ENCODE measurements at places on chromosomes 6 and 20.
A peak's percentile ranks its signal among the peaks of the same experiment; 100 is the strongest.

DNA sequence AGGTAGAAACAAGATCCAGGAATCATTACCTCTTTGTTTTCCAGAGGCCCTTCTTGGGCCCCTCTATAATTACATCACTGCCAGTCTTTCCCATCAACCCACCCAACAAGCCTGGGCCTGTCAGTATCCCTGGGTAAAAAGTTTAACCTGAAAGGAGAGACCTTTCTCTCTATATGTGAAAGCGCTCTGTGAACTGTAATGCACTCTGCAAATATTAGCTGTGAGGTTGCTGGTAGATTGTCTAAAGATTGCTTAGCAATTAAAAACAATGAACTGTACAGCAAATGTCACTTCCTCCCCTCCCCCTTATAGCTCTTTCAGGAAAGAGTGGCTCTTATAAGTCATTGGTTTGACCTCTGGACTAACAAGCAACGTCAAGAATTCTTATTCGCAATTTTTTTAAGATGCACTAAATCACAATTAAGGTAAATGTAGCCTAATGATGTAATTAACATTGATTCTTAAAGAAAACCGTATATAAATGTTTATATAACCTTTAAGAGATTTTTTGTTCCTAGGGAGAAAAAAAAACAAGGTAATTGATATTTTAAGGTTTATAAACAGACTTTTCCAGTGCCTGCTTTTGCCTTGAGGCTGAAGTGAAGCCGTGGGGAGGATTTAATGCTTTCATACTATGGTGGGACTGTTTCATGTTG is 18.4 kb downstream of the ECT2L start:
- no peak for DNase-seq

DNA sequence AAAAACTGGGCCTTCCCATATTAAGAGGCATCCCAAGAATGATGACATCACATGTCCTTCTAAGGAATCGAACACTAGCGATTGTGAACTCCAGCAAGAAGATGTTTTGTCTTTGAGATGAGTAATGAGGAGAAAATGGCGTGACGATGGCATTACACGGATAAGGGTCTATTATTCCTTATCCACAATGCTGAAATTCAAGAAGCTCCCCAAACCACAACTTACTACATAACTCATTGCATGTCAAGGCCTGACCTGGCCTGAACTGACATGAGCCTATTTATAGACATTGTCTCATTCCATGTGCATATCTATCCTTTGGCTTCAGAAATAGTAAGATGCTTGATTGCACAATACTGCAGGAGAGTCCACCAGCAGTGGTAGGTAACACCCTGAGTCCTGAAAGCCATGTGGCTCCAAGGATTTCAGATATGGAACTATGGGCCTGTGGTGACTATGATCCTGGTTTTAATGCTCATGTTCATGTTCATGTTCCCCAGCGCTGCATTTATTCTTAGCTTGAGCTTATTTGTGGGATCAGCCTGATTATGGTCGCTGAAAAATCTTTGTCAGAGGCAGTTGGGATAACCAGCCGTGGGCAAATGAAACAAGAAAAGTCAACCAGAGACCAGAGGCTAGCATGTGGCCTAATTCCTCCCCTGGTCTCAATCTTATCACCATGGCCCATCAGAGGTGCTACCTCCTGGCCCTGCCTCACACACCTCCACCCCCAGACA is 183.2 kb upstream of the JARID2 start:
- no peak for DNase-seq

GRCh38 chr20:23449421-23449820 is 3.3 kb downstream of the CST11 start:
- no peak for DNase-seq

DNA sequence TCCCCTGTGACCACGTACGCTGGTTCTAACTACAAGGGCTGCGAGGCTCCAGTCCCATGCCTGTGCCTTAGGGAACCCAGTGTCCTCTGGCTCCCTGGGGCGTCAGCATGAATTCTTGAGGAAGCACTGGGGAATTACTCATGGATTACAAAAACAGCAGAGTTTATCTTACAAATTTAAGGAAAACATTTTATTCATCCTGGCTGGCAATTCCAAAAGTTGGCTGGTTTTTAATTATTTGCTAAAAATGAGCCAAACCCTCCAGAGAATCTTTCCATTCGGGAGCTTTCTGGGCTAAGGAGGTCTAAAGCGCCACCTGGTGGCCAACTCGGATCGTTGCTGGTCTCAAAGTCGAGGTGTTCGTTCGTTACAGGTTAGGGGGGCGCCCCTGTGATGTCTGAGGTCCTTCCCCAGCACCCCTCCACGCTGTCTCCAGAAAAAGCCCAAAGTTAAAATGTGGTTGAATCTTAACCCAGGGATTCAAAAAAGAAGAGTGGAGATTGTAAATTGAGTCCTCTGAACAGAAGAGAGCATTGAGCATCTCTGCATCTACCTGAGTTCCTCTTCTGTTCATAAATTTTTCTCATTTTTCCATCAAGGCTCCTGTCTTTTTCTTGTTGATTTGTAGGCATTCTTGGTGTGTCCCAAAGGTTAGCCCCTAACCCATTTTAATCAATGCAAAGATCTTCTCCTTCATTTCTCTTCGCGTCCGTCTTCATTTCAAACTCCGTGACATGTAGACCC is 99.4 kb downstream of the BFSP1 start:
- peak; percentile 25 for DNase-seq

DNA sequence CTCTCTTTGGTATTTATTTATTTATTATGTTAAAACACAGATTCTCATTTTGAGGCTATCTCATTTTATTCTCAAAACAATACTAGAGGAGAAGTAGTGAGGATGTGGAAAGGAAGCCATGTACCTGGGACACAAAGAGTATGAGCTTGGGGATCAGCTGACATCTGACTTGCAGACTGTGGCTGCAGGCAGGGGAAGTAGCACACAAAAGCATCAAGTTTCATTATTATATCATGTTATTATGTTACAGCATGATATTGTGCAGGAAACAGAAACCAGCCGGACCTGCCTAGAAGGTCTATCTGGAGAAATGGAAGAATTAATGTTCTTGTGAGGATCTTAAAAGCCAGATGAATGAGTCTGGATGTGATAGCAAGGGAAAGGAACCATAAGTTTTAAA is 248.2 kb downstream of the KHDC1L start:
- DNase-seq: no peak

DNA sequence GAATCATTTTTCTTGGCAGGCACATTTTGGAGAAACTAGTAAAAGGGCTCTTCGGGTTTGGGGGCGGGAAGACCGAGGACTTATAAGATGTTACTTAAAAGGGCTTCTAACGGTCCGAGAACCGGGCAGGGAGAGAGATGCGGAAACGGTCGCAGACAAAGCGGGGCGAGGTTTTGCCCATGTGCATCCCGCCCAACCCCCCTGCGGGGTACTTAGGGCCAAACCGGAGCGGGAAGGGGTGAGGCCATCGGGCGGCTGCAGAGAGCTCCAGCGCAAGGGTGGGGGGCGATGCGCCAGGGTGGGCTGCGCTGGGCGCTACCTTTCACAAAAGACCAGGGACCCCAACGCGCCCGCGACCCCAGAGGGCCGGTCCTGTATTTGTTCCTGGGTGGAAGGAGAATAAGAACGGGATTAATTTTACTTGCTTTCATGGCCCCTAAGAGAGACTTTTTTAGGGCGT is 616 bp downstream of the TUBB start:
- peak; percentile 56 for DNase-seq

- no peak for DNase-seq
Measured at GRCh38 chr6:17831135-17831534, 124.4 kb upstream of the NUP153 start.

GRCh38 chr6:44233567-44234100 is 10.2 kb downstream of the SLC29A1 start:
- DNase-seq: no peak

DNA sequence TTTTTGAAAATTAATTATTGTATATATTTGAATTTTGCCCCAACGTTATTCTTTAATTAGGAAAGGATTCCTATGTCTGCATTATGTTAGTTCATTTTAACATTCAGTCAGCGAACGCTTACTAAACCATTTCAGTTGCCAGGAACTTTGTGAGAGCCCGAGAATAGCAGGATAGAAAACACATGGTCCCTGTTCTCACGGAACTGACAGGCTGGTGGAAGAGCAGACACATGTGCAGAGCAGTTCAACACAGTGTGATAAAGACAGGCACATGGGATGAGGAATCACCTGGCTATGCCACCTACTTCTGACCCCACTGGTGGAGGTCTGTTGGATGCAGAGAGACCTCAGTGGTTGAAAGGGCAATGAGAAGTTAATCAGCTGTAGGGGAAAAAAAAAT is 367.2 kb downstream of the EPM2A start:
- DNase-seq: no peak

DNA sequence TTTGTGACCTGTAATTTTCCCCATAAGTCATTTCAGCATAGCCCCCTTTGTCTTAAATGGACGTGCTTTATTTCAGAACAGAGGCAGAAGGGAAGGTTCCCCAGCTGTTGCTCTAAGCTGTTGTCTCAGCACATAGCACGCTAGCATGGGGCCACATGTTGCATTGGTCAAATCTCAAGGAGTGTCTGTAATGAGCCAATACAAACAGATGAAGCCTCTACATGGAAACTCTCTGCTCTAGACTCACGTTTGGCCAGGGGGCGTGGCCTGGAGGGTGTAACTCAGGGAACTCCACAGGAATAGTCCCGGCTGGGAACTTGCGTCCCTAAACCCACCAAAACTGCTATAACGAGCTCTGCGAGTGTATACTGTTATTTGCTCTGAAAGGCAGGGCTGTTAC is 35.2 kb upstream of the SLC22A2 start:
- no peak for DNase-seq

DNA sequence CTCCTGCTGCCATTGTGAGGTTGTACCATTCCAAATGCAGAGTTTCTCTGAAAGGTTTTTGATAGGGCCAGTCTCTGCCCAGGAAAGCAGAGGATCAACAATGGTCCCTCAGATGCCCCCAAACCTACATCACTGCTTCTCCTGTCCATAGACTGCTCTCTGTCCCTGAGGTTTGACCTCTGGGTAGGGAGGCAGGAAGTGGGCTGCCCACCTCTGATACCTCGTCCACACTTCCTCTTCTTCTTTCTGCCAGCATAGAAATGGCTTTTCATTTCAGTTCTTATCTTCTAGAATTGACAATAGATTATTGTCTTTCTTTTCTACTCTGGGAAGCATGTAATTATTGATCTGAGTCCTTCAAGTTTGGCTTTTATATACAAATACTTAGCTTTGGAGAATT is 170.6 kb downstream of the TRMT11 start:
- DNase-seq: no peak

GRCh38 chr6:87747646-87748045 is 45.6 kb upstream of the AKIRIN2 start:
- no peak for DNase-seq

- DNase-seq: no peak
Measured at GRCh38 chr6:2917065-2917464, 14.0 kb upstream of the SERPINB9 start.

DNA sequence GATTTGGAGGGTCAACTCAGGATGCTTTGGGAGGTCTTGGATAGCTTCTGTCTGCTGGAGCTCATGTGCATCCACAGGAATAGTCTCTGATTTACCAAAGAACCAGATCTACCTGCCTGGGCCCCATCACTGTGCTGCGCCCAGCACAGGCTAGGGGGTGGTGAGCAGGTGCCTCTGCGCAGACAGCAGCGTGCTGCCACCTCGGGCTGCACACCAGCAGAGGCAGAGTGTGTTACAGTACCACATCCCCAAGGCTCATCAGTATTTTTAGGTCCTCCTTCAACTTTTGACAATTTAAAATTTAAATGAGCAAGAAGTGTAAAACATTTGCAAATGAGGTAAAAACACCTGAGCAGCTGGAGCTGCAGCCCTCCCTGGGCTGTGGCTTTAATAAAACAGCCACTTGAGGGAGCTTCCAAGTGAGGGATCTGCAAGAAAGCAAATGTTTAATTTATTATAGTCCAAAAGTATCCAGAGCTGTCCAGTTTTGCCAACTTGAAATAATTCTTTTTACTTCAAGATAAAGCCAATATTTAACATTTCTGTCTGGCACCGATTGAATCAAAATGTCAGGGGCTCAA is 324.9 kb downstream of the ZFAND3 start:
- DNase-seq: no peak

DNA sequence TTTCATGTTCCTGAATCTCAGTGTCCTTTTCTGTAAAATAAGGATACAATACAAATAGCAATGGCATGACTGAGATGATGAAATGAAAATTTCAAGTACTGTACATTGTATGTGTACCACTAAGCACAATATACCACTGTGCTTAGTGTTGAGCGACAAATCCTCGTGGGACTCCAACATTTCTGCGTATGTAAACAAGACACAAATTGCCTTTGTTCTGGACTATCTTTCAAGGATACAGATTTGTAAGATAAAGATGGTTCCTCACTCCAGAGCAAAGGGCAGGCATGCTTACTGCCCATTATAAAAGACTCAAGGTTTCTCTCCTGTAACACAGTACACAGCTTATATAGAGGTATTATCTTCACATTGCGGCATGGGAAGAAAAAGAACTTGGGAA is 6.0 kb downstream of the RARS2 start:
- DNase-seq: no peak

- no peak for DNase-seq
Measured at GRCh38 chr6:122405417-122405816, 6.0 kb downstream of the HSF2 start.

DNA sequence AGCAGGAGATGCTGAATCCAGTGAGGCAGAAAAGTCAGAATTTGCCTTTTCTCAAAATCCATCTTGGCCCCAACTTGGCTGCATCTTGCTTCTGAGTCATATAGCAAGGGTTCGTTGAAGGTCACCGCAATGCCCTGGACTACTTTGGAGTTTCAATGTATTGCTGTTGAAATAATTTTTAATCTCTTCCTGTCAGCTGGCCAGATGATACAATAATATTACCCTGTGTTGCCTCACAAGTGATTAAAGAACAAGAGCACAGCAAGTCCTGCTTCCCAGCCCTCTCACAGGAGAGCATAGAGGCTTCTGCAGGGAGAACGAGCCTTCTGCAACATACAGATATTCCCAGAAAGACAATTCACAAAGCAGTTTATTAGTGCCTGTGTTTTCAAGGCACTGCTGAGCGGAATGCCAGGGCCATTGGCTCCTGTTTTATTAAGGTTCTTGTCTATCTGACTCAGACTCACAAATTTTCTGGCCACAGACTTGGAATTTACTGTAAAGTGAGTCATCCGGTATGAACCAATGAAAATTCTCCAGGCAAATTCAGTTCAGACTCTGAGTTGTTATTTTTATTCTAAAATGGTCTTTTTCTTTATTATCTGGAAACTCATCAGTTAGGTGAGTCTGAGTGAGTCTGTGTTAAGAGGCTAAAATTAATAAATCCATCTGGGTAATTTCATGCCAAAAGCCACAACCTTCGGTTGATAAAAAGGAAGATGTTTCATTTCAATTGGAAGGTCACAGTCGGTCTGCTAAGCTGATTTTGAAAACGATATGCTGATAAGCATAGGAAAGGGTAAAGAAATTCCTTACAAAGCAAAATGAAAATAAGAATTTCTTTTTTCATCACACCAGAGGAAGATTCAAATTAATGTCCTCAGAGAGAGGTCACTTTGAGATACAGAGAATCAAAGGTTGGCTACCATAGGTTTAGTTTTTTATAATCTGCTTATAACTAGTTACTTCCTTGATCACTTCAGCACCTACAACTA is 289.4 kb upstream of the STXBP5 start:
- DNase-seq: no peak
